ENCODE measurements at places on chromosomes 5 and 9. TPM values are rescaled to one million over a fixed set of nuclear protein-coding genes. Genes with fewer than 3 reads are reported as not detected.

- peak; percentile 92 for DNase-seq
Measured at GRCh38 chr9:14400658-14400995, 86.7 kb upstream of the NFIB start.

The IL13 gene
- total RNA-seq, result not detected

DNA sequence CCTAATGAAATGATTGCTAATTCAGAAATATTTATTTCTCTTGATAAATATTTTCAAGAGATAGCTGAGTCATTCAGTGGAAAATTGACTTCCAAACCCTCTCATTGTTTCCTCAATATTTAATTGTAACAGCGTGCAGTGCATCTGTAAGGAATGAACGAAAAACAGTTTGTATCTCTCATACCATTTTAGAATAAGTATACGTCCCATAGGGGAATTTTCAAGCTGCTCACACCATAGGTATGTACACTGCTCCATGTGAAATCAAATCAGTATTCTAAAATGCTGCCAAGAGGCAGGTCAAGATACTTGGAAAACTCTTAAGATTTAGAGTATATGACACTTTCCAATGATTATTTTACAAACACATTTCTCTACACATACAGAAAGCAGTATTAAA is 202.2 kb downstream of the ARL15 start:
- peak; percentile 74 for DNase-seq

- DNase-seq, result no peak
Measured at GRCh38 chr5:572398-573019, 39.6 kb upstream of the CEP72 start.

DNA sequence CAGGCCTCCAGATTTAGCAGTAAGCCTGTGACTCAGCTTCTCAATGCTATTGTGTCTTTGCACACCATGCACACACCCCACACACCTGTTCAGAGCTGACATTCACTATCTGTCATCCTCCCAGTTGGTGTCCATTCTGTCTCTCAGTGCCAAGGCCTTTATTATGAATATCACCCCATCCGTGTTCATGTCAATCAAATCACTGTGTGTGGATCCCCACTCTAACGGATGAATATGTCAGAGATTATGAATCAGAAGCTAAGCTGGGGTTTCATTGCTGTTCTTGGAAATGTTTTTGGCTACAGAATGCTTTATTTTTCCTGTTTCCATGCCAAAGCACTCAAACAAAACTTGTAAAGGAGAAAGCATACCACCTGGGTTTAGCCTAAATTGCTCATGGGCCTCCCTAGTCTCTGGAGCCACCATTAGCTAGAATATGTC is 9.4 kb upstream of the MAMDC2 start:
- no peak for DNase-seq

The ISL1 gene
- 0.09 TPM for total RNA-seq

The PCDHA9 gene
- 0.04 TPM for total RNA-seq

DNA sequence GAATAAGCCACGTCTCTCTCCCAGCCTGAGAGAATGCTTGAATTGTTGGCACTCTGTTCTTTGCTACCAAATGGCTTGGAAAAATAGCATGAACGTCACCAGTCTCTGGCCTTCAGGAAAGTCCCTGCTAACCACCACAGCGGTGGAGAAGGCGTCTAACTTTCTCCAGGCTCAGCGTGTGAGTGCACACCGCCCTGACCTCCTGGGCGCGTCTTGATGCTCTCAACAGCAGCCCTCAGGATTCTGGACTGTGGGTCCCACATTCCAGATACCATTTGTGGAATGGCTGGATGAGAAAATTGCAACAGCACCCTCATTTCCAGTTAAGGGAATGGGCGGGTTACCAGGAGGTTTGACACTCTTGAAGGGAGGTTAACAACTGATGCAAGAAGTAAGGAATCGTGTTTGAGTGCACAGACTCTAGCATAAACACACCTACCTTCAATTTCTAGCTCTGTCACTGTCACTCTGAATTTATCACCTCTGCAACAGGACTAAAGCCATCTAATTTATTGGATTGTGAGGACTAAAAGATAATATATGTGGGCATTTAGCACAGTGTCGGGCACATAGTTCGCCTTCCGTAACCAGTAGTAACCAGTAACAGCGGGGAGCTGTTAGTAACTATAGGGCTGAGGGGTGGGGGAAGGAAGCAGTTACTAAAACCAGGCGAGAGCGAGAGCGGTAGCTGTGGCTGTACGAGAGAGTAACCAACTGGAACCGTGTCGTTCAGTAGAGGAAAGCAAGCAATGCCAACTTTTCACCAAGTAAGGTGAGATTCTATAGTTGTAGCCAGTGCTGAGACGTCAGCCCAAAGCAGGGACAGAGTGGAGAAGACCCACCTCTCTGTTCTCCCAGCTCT is 807 bp upstream of the PLGRKT start:
- DNase-seq, result peak; percentile 43

The SLC25A48 gene
- total RNA-seq, result 0.18 TPM
